ENCODE measurements at places on chromosomes 4 and X.

- no peak for DNase-seq
Observed at GRCh38 chr4:139950568-139950967, 203.4 kb downstream of the MAML3 start.

DNA sequence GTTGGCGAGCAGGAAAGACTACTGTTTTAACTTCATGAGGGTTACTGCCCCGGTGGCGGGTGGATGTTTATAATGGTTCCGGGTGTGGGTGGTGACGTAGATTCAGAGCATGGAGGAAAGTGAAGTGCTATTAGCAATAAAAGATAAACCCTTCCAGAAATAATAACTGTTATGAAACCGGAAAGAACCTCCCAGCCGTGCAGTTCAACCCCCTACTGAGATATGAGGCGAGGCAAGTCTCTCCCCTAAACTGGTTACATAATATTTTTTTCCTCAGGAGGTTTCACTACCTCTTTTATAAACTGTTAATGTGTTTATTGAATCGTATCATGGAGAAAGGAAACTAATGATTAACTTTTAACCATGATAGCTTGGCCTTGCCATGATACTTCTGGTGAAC lies 33.9 kb upstream of the STIM2 start:
- no peak for DNase-seq

DNA sequence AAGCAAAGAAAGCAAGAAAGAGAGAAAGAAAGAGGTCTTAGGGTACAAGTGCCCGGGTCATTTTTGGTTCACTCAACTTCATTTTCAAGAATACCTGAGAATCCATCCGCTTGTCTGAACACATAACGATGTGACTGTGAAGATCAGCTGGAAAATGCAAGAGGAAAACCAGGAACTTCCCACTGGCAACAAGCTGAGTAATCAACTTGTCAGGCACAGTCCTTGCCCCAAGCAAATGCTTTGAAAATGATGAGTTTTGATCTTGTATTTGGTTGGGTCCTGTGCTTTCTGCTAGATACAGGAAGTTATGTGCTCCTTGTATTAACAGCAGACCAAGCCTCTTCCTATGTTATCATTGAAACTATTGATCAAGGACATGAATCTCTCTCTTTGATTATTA lies 239.1 kb downstream of the ASMT start:
- no peak for DNase-seq

- no peak for DNase-seq
Observed at GRCh38 chrX:134727363-134727762, 69.1 kb upstream of the PLAC1 start.

- DNase-seq, result no peak
Observed at GRCh38 chr4:189374176-189374575, 566.5 kb upstream of the FRG1 start.

DNA sequence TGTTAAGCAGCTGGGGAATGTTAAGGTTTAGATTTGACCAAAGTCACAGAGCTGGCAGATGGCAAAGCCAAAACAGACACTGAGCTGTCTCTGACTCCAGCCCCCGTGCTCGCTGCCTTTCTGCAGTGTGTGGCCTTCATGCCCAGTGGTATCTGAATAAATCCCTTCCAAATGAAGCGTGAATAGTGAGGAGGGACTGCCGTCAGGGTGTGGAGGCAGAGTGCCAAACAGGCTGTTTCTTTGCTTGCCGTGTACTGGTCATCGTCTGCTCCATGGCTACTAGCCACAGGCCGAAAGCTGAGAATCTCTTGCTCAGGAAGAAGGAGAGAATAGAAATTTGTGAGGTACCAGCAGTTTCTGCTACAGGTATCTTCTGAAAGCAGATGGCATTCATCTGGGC lies 19.7 kb downstream of the PRIMPOL start:
- DNase-seq, result no peak

DNA sequence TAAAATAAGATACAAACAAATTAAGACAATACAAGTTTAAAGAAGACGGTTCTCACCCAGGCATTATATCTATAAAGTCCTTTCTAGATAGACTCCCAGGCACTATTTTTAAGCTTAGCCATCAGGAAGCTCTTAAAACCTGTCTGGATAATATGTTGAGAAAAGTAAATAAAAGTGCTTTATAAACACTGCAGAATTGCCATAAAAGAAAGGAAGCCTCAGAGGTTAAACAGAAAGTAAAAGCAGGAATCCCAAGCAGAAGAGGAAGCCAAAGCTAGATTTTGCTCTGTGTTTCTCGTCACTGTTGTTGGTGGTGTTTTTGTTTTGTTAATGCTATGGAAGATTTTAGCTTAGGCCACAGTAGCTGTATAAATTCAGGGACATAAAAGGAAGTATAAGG lies 1267.3 kb downstream of the PCDH19 start:
- no peak for DNase-seq

DNA sequence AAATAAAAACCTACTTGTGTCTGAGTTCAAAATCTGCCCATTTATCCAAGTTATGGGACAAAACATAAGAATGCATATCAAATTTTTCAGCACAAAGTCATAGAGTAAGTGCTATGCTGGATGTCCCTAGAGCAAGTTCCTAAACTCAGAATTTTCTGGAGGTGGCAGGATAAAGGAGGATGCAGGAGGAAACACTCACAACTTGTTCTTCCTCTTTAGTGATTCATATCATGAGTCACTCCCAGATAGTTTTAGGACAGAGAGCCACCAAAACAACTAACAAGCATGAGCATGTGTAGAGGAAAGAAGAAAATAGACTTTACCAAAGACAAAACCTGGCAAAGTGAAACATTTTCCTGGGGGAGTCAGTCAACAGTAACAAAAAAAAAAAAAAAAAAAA lies 302.7 kb downstream of the KCTD8 start:
- no peak for DNase-seq

- no peak for DNase-seq
Observed at GRCh38 chrX:123906557-123907316, 46.9 kb downstream of the XIAP start.

GRCh38 chr4:67712000-67712625 lies 11.2 kb upstream of the UBA6 start:
- DNase-seq, result no peak

DNA sequence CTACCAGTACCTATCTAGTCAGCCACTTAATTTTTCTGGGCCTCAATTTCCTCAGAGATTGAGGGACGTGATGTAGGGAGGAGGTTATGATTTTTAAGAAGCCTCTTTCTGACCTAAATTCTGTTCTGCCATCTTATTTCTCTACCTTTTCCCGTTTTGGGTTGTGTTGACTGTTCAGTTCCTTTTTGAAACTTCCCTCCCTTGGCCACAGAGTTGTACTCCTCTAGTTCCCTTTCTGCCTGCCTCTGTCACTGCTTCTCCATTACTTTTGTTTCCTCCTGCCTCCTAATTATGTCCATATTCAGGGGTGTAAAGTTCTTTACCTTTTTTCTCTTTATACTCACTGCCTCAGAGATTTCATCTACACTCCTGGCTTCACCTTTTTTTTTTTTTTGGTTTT lies 25.4 kb downstream of the CLCN5 start:
- no peak for DNase-seq

DNA sequence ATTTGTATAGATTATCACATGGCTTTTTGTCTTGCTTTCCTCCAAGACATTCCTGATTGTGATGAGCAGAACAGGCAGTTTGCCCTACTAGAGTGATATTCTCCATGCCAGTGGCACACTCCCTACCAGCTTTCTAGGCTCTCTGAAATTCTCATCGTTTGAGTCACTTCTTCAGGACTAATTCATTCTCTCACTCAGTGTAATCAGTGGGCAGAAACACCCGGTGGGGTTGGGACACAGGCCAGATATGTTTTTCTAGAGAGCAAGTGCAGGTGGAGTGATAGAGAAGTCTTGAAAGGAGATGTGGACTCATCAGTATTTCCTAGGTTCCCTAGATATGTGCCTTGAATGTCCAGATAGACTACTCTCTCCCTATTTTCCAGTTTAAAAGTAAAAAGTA lies 13.1 kb downstream of the RAB33A start:
- no peak for DNase-seq

DNA sequence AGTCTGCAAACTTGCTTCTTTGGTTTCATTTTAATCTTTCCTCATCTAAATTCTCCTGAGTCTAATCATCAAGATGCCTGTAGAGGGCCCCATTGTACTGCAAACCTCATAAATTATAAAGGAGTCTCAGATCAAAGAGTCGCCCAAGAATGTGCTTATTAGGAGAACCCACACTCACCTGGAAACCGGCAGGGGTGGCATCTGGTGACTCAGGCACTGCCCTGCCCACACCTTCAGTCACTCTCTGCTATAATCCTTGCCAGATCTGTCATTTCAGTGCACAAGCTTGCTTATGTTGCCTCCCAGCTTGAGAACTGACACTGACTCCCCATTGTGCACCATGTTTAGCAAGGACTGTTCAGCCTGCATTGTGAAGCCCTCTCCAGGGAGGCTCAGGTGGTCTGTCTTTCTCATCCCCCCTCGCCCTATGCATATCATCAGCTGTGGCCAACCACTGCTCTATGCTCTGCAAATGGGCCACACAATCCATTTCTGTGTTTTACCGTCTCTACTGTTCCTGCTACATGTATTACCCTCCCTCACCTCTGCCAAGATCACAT lies 12.4 kb downstream of the EPGN start:
- no peak for DNase-seq

- no peak for DNase-seq
Observed at GRCh38 chr4:138736362-138736761, 279.2 kb upstream of the NOCT start.

- DNase-seq, result no peak
Observed at GRCh38 chrX:136878423-136878822, 2.1 kb downstream of the RBMX start.

GRCh38 chrX:24025741-24026403 lies 1.1 kb downstream of the KLHL15 start:
- DNase-seq, result no peak

GRCh38 chr4:99642725-99643489 lies 14.7 kb downstream of the C4orf54 start:
- no peak for DNase-seq

DNA sequence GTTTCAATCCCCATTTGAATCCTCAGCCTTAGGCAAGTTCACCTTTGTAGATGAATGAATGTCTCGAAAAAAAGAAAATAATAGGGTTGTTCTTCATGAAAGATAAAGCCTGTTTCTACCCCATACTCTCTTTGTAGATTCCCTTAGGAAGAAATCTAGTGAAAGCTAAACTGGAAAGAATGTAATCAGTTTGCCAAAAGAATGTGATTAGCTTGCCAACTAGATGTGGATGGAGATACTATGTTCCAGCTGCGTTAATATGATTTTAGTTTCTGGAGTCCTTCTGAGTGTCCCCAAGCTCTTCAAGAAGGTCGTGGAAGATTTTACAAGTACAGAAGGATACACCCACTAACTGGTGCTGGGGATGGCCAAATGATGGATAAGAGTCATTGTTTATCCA lies 162.3 kb upstream of the EDNRA start:
- no peak for DNase-seq

GRCh38 chr4:2829933-2830451 lies 13.7 kb upstream of the ADD1 start:
- no peak for DNase-seq

GRCh38 chr4:109588176-109588575 lies 28.1 kb downstream of the MCUB start:
- no peak for DNase-seq

- no peak for DNase-seq
Observed at GRCh38 chrX:78024349-78025059, 55.1 kb upstream of the PGAM4 start.

- no peak for DNase-seq
Observed at GRCh38 chr4:124321364-124321763, 391.2 kb downstream of the ANKRD50 start.

DNA sequence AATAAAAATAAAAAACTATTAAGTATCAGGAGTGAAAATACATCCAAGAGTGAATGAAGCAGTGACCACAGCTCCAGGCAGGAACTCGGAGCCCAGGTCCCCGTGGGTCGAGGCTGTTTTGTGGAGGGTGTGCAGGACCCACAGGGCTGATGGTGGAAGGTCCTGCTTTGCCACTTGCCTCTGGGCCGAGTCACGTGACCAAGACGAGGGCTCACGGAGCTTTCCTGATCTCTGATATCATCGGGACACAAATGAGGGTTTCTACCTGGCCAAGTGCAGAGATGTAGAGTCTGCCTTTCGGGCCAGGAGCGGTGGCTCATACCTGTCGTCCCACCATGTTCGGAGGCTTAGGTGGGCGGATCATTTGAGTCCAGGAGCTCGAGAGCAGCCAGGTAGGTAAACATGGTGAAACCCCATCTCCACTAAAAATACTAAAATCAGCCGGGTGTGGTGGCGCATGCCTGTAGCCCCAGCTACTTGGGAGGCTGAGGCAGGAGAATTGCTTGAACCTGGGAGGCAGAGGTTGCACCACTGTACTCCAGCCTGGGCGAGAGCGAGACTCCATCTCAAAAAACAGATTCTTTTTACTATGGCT lies 7.2 kb downstream of the SLC25A6 start:
- DNase-seq, result no peak

- no peak for DNase-seq
Observed at GRCh38 chr4:83993774-83994173, 457.9 kb downstream of the GPAT3 start.

DNA sequence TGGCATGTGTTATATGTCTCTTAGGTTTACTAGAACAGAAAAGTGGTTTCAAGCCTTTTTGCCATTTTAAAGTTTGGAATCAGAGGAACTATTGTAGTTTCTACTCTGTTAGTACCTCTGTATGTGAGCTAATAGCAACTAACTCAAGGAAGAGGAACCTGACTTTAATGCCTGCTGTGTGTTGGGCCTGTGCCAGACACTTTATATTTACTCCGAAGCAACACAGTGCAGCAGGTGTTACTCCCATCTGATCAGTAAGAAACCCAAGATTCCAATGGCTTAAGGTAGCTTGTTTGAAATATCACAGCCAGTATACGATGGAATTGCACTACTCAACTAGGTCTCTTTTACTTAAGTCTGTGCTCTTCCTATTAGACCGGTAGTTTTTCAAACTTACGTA lies 79.2 kb downstream of the USP9X start:
- no peak for DNase-seq

DNA sequence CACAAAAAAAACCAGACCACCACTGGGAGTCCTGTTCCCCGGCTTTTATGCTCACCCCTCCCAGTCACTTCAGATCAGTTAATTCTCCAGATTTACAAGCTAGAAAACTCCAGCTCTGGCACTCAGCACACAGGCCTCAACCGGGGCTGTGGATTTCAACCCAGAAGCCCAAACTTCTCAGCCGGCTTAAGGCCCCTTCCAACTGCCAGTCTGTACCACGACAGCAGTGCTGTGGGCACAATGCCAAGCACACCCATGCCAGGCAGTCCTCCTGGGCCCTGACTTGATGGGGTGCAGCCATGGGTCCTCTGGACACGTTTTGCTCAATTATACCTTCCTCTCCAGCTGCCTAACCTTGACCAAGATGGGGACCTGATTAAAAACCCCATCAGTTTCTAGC lies 12.2 kb downstream of the SOD3 start:
- DNase-seq, result no peak

GRCh38 chrX:19007868-19008267 lies 24.0 kb upstream of the PHKA2 start:
- DNase-seq, result no peak

- DNase-seq, result no peak
Observed at GRCh38 chr4:62670514-62670913, 1470.4 kb downstream of the ADGRL3 start.

GRCh38 chr4:18366892-18367291 lies 345.3 kb upstream of the LCORL start:
- DNase-seq, result no peak

All from activated CD8-positive, alpha-beta memory T cell treated with anti-CD3 and anti-CD28 coated beads for 1 hour (primary cell).